ENCODE measurements at places on chromosomes 7 and 10.

DNA sequence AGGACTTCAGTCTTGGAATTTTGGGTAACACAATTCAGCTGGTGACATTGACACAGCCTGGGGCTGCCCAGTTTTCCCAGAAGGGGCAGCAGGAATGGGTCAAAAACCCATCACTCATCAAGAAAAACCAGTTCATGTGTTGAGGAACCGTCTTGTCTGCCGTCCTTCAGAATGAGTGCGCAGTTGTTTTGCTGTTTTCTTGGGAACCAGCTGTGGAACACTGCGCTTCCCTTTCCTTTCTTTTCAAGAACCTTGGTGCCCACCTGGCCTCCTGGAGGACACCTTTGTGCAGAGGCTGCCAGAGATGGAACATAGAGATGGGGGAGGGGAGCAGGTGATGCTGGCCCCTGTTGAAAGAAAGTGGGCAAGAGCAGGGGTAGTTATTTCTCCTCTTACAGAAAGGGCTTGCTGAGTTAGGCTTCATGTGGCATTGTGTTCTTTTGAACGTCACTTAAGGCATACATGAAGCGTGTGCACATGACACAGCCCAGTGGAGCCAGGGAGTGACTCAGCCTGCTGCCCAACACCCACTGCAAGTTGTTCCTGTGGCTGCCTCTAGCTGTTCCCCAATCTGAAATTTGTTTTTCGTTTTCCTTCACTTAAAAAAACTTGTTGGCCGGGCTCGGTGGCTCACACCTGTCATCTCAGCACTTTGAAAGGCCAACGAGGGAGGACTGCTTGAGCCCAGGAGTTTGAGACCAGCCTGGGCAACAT lies 87.4 kb upstream of the TNS3 start:
- DNase-seq: peak; percentile 35

DNA sequence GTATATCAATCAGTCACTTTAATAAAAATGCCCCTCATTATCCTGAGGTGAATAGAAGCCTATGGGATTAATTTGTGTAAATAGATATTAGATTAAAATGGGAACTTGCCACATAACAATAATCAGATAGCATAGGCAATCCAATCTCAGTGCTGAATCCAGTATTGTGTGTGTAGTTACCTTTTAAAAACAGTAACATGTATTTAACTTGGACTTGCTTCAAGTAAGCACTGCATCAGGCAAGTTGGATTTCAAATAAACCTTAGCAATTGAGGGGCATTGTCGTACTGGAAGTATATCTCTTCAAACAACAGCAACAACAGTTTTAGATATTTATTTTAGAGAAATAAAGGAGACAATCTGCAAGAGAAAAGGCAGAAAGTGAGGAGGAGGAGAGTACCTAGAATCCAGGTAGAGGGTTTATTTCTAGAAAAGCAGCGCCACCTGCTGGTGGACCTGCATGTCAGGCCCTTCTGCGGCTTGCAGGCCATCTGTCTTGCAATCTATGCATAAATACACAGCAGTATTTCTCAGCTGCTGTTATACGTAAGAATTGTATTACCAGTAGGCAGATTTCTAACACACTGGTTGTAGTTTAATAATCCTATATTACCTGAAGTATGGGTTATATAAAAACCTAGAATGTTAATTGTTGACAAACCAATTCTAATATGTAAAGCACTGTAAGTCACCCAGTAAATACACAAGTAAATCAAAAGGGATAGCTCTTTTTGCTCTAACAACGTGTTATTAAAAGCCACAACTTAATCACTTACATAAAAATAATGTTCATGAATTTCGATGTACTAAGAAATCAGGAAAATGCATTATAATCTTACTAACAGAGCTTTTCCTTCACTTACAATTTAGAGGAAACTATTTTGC lies 652.8 kb downstream of the KCNMA1 start:
- peak; percentile 58 for DNase-seq

DNA sequence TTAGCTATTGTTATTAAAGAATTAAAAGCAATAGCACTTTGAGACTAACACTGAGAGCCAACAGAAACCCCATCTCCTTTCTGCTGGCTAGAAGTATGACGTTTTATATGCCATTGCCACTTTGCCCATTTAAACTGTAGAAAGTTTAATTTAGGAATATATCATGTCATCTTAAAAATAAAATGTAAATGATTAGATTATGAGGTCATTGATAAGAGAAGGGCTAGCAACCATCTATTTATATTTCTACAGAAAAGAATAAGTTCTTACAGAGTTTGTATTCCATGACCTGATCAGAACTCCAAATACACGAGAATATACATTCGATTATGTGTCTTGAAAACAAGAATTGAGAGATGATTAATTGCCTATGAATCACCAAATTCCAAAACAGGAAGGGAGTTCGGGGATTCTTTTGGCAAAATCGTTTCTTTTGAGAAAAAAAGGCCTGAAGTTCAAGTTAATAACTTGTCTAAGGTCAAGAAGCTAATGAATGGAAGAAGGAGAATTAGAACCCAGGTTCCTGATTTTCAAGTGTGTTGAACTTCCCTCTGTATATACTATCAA lies 227.0 kb downstream of the TRIL start:
- DNase-seq: no peak

DNA sequence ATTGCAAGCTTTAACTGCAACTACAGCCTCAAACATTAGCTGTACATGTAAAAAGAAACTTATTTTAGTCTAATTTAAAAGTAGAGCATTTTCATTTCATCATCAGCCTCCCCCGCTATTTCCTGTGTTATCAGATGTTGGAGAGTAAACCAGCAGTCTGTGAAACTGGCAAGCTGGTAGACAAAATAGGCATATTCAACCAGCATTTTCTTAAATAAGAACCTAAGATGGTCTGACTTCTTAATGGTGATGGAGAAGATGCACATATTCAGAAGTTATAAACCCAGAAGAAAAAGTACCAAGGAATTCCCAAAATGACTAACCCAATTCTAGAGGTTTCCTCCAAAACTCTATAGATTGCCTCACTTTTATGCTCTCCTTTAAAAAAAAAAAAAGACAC lies 24.9 kb downstream of the PIK3AP1 start:
- DNase-seq: no peak

- DNase-seq: no peak
These were observed 8.2 kb downstream of the GHRHR start for GRCh38 chr7:30971840-30972563.

DNA sequence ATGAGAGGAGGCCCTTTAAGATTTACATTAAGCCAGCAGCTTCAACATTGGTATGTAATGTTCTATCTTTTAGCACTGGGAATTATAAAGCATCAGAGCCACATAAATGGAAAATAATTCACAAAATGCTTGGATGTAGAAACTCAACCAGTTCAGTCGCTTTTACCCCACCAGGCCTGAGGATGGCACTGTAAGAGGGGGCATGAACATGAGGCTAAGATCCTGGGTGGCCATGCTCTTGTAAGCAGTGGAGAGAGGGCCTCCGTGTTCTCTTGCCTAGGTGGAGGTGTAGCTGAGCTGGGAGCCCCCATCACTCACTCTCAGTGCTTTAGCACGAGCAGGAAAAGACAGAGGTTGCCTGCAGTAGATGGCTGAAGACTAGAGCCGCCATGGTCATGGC lies 238.8 kb downstream of the FANK1 start:
- DNase-seq: no peak

DNA sequence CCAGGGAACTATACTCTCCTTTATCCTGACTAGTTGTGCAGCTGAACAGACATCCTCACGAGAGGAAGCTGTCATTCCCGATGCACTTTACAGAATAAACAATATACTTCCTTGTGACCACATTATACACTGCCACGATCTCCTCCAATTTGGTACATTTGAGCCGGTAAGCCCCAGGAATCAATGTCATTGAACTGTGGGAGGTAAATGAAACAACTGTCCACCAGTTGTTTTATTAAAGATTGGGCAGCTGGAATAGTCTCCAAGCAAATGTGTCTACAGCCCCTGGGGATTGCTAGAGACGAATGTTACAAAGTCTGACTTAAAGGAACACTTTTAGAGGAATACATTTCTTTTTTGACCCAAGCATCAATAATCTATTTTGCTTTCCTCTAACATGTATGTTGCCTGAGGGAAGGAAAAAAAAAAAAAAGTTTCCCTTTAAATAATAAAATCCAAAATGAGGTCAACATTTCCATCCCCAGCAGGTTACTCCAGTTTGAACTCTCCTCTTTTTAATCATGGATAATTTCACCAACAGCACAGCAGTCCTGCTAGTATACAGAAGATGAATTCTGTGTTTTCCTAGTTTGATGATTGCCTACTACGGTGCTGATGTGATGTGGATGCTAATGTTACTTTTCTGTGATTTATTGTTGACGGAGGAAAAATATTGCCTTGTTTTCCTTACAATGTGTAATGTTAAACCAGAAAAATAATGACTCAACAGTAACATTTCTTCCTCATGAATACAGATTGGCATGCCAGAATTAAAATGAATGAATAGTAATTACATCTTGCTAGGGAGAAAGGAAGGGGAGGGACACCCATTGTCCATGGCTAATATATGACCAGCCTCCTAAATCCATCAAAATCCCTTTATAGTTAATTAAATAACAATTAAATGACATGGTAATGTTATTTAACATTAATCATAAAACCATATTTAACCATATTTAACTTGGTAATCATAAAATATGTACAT lies 360.9 kb downstream of the NEBL start:
- DNase-seq: no peak

- DNase-seq: no peak
These were observed 195.6 kb upstream of the PFKP start for GRCh38 chr10:2871673-2872219.

DNA sequence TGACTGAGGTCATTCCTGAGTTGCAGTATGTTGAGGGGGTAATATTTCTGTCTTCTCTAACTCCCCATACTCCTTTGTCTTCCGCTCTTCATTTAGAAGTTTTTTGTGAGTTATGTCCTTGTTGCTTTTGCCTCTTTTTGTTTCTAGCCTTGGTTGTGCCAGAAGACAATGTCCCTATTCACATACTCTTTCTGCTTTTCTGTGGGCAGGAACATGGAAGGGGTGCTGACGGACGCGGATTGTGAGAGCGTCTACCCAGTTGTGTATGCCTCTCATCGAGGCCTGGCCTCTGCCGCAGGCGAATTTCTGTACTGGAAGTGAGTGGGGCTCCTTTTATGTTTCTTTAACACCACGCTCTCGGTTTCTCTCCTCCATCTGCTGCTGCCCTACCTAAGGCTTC lies 20.5 kb downstream of the STAG3 start:
- DNase-seq: no peak

- DNase-seq: no peak
These were observed 30.0 kb upstream of the PRKAR1B start for GRCh38 chr7:756928-757560.

- DNase-seq: no peak
These were observed 44.1 kb downstream of the GLI3 start for GRCh38 chr7:42192851-42193461.

GRCh38 chr7:157016352-157017041 lies 6.0 kb upstream of the MNX1 start:
- no peak for DNase-seq

GRCh38 chr7:148463210-148463609 lies 127.4 kb upstream of the C7orf33 start:
- no peak for DNase-seq

GRCh38 chr7:2710286-2710655 lies 22.3 kb downstream of the AMZ1 start:
- no peak for DNase-seq

GRCh38 chr7:131583430-131583829 lies 27.0 kb upstream of the PODXL start:
- DNase-seq: no peak

GRCh38 chr10:126972635-126973414 lies 67.6 kb downstream of the DOCK1 start:
- no peak for DNase-seq

DNA sequence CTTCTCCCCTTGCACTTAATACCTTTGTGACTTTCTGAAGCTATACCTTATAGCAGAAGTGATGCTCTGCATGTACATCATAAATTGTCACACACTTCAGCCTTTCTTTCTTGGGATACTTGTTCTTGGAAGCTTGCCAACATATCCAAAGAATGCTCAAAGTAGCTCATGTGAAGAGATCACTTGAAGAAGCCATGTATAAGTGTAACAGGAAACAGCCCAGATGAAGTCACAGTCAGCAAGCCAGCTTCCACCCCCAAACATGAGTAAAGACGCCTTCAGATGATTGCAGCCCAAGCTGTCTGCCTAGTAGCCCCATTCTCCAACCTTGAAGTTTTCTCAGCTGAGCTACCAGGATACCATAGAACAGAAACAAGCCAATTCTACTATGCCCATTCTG lies 50.9 kb downstream of the DGKB start:
- no peak for DNase-seq

DNA sequence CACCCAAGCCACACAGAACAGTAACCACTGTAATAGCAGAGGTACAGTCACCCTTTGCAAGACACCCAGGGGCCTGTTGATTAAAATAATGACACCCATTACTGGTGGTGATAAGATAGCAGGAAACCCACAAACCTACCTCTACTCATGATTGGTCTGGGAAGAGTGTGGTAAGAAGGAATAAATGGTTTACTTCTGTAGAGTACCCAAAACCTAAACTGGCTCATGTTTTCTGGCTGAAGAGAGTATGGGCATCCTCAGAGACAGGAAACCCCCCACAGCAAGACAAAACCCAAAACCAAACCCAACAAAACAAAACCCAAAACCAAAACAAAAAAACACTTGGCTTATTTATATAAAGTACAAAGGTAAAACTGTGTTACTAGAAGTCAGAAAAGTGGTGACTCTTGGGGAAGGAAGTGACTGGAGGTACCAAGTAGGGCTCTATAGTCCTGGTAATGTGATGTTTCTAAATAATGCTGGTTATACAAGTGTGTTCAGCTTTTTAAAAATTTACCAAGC lies 15.5 kb upstream of the DNAJB12 start:
- DNase-seq: no peak

- peak; percentile 15 for DNase-seq
These were observed 573 bp downstream of the BLVRA start for GRCh38 chr7:43758822-43759683.

GRCh38 chr10:62694537-62695126 lies 109.9 kb upstream of the ADO start:
- no peak for DNase-seq

DNA sequence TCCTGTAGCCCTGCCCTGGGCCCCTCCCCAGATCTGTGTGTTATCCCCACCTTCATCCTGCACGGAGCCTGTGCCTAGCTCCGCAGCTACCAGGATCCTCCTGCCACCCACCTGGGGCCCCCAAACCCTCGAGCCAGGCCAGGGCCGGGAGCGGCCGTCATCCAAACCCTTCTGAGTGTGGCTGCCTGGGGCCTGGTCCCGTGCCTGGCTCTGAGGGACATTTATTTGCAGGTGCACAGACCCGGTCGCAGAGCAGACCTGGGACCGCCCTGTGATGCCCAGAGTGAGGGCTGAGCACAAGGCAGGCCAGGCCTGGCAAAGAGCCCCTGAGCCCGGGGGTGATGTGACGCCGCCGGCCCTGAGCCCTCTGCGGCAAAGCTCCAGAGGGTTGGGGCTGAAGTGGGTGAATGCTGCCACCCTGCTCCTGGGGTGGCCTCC lies 27.4 kb upstream of the INPP5A start:
- DNase-seq: no peak

DNA sequence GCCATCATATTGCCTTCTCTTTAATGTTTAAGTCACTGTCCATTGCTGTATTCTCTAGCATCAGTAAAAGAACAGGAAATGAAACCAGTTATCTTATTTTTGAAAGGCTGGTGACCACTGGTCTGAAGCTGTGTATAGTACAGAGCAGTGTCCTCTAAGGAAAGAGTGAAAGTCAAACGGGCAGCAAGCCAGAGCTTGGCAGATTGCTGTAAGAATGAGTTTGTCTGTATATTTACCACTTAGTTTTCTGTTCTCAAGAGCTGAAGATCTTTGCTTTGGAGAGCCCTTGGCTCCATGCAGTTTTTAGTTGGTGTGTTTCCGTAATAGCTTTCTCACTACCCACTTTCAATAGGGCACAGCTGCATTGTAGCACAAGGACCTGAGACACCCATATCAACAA lies 31.9 kb downstream of the PCBD1 start:
- no peak for DNase-seq
